ENCODE measurements at places on chromosomes 1 and 21. TPM values are rescaled to one million over a fixed set of nuclear protein-coding genes. Genes with fewer than 3 reads are reported as not detected.

Gene TNFSF4
- 0.25 TPM for total RNA-seq

Gene OR2L3
- total RNA-seq = not detected

Gene MROH7
- 0.42 TPM for total RNA-seq

Gene CCDC185
- not detected for total RNA-seq

Gene KRTAP10-8
- not detected for total RNA-seq

Gene TLR5
- 2.1 TPM for total RNA-seq

Gene TSPAN1
- total RNA-seq = 10.7 TPM

Gene FLG2
- not detected for total RNA-seq

GRCh38 chr1:174656409-174657059, 208.8 kb downstream of the GPR52 start:
- DNase-seq = no peak

DNA sequence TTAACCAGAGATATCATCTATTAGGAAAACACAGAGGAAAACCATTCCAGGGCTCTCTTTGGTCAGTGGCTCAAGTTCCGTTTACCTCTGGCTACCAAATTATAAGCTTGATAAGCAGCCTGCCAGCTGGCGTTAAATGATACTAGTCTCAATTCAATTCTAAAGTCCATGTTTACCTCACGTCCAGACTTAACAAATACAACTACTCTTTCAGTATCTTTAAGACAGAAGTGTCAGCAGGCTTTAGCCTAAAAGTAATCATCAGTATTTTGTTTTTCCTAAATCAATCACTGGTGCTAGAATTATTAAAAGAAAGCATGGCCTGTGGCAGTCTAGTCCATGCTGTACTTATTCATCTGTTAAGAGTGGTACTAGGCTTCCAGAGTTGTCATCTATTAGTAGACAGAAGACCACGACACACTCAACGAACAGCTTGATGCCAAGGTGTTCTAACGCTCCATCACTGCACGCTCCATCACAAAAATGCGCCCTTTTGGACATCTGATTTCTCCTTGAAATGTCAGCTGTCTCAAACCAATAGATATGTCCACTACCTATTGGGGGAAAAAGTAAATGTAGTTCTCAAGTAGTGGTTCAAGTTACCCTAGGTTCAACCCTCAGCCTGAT, 1.5 kb downstream of the IVNS1ABP start:
- no peak for DNase-seq

GRCh38 chr1:162056043-162056442, 13.4 kb upstream of the NOS1AP start:
- DNase-seq = peak; percentile 17

DNA sequence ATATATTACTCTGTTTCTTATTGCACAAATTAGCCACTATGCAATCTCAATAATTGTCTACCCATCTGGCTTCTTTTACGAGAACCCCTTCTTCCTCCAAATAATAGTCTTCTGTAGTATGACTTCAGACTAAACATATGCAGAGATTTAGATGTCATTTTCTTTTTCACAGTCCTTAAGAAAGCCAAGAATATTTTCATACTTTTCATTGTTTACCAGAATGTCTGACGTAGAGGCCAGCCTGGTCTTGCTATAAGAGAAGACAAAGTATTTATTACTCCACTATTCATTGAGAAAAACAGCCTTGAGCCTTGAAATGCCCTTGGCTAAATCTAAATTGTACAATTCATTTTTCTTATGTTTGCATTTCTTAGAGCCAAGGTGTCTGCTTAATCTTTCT, 714.9 kb upstream of the CXADR start:
- no peak for DNase-seq

- DNase-seq = no peak
Measured at GRCh38 chr1:44860891-44861425, 17.9 kb upstream of the PTCH2 start.

GRCh38 chr1:180266275-180267210, 36.5 kb downstream of the LHX4 start:
- DNase-seq = no peak

DNA sequence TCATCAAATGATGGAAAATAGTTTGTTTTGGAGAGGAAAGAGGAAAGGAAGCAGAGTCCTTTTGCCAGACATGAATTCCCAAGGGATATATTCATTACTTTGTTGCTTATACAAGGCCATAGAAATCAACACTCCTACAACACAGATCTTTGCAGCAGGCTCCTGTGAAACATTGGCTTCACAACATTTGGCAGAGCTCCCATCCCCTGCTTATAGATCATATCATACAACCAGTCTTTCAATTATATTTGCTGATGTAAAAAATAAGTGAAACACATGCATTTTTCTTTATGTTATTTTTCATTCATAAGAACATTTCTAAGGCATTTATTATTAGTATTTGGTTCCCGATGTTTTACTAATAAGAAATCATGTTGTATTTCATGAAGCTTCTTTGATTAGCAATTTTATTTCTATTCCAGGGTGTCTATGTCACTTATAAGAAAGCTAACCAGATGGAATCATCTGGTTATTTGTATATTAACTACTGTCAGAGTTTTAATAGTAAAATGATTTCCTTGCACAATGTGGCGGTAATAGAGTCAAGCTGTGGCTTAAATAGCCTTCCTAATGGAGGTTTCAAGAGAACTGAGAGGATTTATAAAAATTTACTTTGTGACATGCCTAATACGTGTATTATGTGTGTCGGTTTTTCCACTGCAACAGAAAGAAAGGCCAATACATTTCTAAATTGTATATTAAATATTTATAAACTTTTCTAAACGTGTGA, 470.3 kb upstream of the NCAM2 start:
- no peak for DNase-seq

DNA sequence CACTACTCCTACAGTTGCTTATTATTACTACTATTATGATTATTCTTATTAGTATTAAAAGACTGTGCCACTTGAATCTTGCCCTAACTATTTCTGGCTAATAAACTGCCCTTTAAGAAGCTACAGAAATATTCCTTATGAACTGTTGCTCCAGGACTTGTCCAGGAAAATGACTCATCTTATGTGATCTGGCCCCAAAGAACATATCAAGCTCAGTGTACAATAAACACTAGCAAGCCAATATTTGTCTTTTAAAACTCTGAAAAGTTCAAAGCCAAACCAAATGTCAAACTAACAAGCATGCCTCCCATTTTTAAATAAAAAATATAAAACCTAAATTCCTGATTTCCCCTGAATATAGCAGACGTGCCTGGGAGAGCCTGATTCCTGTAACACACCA, 88.7 kb upstream of the SIM2 start:
- DNase-seq = no peak

GRCh38 chr21:44930543-44930981, 9.3 kb upstream of the SLX9 start:
- DNase-seq = no peak

- DNase-seq = no peak
Measured at GRCh38 chr1:86616871-86617270, 70.0 kb downstream of the CLCA4 start.

DNA sequence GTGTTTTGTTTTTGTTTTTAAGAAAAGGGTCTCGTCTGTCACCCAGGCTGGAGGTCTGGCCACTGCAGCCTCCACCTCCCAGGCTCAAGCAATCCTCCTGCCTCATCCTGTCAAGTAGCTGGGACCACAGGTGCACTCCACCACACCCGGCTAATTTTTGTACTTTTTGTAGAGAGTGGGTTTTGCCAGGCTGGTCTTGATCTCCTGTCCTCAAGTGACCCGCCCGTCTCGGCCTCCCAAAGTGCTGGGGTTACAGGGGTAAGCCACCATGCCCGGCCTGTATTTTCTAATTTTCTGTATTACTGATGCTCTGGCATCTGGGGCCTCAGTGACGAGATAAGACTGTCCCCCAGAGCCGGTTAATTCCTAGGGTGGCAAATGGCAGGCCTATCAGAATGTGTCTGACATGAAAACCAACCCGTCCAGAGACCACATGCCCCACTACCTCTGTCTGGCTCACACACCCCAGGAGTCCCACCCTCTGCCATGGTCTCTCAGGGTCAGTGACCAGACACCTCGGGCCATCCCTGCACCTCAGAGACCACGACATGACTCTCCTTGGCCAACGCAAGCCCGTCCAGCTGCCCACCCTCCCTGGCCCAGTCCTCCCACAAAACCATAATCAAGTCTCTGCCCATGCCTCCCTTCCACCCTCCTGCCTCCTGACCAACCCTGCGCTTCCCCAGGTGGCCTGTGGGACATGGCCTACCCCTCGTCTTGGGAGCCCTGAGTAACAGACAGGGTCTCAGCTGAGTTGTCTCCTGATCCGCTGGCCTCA, 12.5 kb downstream of the NPHP4 start:
- DNase-seq = no peak

GRCh38 chr1:87305762-87306161, 22.9 kb upstream of the LMO4 start:
- DNase-seq = no peak

DNA sequence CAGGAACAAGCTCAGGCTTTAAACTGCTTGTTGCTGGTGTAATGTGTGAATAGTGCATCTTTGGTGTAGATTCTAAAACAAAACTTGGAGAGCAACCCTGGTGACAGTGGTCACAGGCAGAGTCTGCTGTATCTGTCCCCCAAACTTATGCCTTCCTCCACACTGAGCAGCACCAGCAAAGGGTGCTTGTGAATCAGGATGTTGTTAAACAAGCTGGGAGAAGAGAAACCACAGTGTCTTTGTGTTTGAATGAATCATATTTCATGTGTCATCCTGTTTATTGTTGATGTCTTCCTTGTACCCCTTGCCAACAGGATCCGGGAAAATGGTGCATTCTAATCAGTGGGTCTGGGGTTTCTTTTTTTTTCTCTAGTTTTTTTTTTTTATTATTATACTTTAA, 91.9 kb upstream of the COG2 start:
- DNase-seq = no peak

GRCh38 chr21:39641827-39642450, 29.2 kb downstream of the B3GALT5 start:
- DNase-seq = no peak

- no peak for DNase-seq
Measured at GRCh38 chr1:180224902-180225301, 5.2 kb upstream of the LHX4 start.

DNA sequence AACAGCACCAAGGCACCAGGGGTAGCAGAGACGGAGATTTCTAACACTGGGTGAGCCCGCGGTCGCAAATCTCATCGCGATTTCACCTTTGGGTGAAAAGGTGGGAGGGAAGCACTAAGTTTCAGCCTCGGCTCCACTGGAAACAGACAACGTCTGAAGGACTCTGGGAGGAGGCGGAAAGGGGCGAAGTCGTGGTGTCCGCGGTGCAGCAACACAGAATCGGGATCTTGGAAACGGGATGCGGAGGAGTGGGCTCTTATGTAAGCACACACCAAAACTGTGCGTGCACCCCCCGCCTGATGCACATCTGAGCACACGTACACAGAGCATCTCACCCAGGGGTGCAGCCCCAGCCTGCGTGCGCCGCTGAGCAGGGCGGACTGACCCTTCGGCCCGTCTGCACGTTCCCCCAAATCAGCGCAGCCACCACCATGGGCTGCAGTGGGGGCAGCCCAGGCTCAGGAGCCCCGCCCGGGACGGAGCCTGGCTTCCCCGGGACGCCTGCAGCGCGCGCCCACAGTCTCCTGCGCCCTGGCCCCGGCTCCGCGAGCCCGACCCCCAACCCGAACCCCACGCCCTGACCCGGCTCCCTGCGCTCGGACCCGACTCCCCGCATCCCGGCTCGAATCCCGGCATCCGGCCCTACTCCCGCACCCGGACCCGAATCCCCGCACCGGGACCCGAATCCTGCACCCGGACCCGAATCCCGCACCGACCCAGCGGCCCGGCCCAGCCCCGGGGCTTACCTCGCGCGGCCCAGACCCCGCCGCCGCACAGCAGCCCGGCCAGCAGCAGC, 670 bp downstream of the CLSTN1 start:
- DNase-seq = no peak

DNA sequence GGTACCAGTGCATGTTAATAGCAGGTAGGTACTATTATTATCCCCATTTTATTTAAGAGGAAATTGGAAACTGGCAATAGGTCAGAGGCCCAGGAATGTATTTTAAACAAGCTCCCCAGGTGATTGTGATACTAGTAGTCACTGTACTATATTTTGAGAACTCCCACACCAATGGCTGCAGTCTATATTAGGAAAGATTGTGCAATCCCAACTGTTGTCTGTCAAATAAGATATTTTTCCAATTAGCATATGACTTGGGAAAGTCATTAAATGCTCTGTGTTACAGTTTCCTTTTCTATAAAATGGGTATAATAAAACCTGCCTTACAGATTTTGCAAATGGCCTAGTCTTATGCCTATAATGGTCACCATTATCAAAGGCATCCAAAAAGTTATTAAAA, 94.2 kb upstream of the DMRTA2 start:
- DNase-seq = no peak

- peak; percentile 29 for DNase-seq
Measured at GRCh38 chr21:26732432-26733221, 112.6 kb downstream of the ADAMTS1 start.
